Hepatocyte (in vitro differentiated cells): ENCODE measurements at places on chromosomes 5 and 9. TPM values are rescaled to one million over a fixed set of nuclear protein-coding genes. Genes with fewer than 3 reads are reported as not detected.

DNA sequence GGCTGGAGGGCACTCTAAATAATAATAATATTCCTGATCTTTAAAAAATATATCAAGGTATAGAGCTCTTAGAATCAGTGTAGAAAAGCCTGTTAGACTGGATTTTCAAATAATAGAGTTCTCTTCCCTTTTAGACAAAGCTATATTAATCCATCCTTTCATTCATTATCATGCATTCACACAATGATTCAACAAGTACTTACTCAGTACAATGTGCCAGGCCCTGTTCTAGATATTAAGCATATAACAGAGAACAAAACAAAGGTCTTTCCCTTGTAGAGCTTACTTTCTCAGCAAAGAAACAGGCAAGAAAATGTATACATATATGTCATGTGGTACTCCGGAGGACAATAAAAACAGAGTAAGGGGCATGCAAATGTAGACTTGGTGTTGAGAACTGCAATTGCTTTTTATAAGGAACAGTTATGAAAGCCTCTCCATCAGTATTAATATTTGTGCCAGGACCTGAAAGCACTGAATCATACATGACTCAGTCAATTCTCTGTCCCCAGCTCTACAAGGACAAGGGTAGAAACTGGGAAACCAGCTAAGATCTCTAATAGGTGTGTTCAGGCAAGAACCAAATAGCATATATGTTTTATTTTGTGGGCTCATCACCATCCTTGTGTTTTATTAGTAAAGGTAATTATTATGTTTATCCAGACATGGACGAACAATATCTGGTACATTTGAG is 72.2 kb downstream of the PIP5K1B start:
- DNase-seq: no peak

PAPPA gene
- total RNA-seq: 8.9 and 12.3 TPM in 2 replicates

ORM2 gene
- total RNA-seq: 45.7 and 52.0 TPM in 2 replicates

DNA sequence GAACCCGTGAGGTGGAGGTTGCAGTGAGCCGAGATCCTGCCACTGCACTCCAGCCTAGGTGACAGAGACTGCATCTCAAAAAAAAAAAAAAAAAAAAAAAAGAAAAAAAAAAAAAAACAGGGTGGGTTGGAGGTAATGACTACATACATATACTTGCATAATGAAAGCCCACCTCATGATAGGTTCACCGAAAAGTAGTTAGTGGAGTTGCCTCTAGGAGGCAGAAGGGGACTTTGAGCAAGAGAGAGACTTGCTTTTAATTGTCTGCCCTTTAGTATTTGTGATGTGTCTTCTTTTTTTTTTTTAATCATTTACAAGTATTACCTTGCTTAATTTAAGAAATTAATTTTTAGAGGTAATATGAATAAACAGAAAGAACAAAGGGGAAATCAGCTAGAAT is 99.8 kb downstream of the PPARGC1B start:
- DNase-seq: no peak

SLC6A18 gene
- total RNA-seq: not detected in 2 replicates

DNA sequence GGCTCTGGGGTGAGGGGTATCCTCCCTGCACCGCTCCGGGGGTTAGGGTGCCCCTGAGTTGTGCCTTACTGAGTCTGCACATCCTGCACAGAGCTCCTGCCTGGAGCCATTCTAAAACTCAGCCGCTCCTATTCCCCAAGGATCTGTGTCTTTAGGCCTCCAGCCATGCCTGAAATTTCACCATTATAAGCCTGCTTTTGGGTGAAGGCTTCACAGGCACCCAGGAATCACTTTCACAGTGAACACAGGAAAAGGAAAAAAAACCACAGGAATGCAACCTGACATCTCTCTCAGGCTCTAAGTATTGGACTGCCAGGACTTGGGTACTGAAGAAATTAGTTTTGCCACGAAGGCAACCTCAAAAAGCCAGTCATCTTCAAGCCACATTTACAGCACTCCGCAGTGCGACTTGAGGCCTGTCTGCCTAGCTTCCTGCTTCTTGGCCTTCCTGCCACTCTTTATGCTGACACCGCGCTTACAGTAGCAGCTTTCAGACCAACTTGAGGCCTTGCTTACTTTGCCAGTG is 30.9 kb downstream of the GALNT10 start:
- DNase-seq: peak; percentile 20

DNA sequence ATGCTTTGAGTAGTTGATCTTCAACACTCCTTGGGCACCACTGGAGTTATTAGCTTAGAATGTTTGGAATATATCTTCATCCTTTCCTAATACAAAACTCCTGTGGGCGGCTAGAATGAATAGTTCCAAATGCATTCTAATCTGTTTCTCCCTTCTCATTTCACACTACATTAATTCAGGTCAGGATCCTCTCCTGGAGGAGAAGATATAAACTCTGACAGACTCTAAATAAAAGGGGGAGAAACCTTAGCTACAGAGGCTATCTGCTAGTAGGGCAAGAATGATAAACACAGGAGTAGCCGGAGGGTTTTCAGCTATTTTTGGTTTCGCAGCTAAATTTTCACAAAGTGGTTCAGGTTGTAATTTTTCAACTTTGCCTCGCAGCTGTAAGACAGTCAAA is 45.2 kb upstream of the FAM240B start:
- no peak for DNase-seq

PLAC8L1 gene
- total RNA-seq: 1.5 TPM in 1 of 2 replicates, not detected in the other

TNC gene
- 18.1 and 20.9 TPM in 2 replicates for total RNA-seq

DNA sequence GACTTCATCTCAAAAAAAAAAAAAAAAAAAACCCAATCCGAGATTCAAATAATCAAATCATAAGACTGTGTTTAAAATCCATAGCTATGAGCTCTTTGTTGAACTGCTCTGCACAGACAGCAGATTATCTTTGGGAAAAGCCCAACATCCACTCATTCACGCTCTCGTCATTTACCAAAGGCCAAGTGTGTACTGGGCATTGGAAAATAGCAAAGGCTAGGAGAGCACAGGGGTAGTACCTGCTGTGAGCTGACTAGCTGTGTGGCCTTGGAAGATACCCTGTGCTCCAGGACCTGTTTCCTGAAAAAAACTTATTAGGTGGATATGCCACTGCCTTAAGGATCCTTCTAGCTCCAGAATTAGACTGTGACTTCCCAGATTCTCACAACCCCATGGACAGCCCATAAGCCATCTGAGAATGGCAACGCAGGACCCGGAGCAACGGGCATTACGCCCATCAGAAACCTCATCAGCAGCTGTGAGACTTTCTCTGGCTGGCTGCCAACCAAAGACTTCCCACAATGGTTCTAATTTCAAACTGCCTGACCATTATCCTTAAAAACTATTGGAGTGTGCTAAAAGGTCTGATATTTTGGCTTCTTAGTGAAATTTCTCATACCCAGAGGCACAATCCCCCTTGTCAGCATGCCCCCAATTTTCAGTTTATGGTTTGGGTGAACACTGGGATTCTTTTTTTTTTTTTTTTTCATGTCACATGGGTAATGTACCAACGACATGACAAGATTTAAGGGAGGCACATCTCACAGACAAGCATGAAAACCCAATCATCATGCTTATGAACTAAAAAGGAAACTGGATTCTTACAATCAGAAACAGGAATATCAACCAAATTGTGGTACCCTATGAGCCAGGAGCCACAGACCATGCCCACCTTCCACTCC is 16.8 kb downstream of the SERINC5 start:
- no peak for DNase-seq

TRIM36 gene
- 3.1 and 5.2 TPM in 2 replicates for total RNA-seq

DNA sequence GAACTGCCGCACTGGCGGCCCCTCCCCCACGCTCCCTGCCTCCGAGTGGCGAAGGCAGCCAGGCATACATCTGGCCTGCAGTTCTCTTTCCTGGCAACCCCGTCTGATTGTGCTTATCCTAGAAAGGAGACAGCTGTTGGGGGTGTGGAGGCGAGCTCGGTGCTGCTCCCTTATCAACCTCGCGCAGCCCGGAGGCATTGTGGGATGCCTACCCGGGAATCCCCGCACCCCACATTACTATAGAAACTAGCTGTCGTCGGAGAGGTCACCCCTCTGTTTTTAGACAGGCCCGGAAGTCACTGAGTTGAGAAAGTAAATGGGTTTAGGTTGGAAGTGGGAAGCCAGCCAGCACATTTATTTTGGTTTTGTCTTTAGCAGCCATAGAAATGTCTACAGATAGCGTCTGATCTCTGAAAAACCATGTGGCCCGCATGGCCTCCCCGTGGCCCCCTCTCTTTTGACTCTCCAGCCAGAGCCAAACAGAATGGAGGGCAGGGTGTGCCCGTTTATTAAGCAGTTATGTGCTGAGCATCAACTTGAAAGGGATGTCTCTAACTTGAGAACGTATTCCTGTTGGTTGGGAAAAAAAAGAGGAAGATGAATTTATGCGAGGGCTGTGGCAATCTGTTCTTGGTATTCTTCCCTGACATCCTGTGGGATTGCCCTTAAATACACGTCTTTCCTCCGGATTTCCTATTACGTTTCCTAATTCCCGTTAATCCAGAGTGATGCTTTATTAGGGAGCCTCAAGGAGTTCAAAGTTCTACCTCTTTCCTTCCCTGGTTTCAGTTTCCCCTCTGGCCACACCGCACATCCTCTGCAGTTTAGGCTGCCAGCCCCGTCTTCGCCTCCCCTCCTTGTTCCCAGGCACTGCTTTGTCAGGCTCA is 3.9 kb downstream of the STC2 start:
- DNase-seq: peak; percentile 89

GRCh38 chr5:60788863-60789513 is 55.1 kb downstream of the ELOVL7 start:
- DNase-seq: no peak

DNA sequence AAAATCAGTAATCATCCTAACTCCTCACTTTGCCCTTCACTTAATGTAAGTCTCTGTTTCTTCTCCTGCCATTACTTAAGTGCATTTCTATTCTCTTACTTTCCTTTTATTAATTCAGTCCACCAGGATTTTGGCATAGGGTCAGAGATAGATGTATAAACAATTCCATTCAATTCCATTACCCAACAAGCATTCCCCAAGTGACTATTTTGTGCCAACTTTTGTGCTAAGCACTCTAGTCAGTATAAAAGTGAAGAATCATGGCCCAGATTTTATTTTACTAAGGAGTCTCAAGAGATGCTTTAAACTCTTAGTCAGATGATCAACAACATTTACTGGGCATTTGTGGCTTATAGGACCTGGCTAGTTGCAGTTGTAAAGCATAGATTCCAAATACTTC is 159.3 kb downstream of the DMAC1 start:
- peak; percentile 28 for DNase-seq

DNA sequence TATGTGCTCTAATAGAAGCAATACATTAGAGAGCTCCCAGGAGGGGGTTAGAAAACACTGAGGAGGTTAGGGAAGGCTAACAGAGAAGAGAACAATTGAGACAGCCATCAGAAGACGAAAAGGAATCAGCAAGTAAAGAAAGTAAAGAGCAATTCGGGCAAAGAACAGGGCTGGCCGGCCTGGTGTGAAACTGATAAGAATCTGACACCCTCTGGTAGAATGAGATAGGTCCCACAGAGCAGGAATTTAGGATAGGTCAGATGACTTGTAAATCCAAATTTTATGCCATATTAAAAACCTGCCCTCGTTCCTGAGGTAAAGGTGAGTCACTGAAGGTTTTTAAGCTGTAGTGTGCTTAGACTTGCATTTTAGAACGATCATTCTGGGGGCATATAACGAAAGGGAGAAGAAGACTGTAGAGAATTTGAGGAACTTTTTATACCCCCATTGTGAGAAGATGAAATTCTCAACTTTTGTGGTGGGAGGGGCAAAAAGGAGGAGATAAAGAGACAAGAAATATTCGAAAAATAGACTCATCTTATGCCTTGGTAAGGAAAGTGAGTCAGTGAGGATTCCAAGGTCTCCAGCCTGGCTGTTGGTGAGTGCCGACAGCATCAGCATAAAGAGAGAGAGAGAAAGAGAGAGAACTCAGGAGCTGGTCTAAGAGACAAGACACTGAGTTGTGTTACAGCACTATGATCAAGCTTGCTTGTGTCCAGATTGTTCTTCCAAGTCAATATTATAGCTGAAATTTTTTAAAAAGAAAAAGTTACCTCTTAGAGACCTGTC is 51.3 kb downstream of the TMEM167A start:
- no peak for DNase-seq

GRIA1 gene
- 0.50 and 0.64 TPM in 2 replicates for total RNA-seq

DNA sequence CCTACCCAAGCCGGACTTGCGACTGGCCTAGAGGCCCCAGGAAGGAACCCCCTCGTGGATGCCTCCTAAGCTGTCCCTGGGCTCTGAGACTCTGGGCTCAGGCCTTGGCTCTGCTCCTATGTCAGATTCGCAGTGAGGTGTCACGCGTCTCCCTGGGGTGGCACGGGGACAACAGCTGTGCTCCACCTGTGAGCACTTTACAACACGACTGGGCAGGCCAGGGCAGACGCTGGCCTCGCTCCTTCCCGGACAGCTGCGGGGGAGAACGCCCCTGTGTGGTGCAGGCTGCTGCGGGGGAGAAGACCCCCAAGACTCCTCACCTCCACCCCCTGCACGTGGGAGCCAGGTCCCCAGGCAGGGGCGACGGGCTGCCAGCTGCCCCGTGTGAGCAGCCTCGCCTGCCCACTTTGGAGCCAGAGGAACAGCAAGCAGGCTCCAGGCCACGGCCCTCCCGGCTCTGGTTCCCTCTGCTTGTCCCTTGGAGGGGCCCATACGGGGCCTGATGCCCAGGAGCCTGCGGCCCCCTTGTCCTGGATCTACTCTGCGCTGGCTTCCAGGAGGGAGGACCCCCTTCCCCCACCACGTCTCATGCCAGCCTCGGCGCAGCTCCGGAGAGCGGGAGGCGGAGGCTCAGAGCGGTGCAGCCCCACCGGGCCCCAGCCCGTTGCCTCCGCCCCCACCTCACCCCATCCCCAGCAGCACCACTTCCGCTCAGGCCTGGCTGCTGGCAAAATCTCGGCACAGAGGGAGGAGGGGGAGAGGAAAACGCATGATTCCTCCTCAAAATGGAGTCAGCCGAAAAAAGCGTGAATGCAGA is 36.0 kb downstream of the SARDH start:
- DNase-seq: peak; percentile 59

DNA sequence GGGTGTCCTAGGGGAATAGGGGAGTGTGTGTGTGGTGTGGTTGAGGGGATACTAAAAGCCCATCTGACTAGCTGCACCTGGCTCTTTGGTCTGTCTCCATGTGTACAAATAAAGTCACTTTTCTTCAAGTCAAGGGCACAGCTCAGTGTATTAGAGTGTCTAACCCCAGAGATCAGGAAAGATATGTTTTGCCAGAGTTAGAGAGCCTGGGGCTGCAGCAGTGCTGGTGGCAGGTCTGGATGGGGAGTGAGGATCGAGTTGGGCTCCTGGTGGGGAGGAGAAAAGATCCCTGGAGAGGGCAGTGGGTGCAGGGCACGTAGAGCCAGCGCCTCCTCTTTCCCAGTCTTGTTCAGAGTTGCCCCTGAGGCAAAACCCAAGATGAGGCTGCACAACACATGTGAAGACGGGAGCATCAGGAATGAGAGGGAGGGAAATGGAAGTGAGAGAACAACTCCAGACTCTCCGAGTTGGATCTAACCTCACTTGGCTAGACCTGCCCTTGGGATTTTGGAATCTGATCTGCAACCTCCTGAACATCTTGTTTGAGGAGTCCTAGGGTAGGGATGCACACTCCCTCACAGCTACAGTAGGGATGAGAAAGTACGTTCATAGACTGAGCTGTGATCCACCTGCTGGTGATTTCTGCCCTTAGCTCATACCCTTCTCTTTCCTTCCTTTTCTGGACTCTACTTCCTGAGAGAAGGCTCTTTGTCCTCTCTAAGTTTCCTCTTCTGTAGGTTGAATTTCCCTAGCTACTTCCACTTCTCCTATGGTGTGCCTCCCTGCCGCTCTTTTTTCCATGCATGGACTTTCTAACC is 309.9 kb downstream of the ZSWIM6 start:
- DNase-seq: no peak

- no peak for DNase-seq
These were observed 278.0 kb upstream of the ADCY2 start for GRCh38 chr5:7117961-7118360.

IGFBPL1 gene
- 4.0 and 9.8 TPM in 2 replicates for total RNA-seq

- DNase-seq: no peak
These were observed 96.1 kb upstream of the CDKN2B start for GRCh38 chr9:22105005-22105722.

SPATA31A7 gene
- not detected in 2 replicates for total RNA-seq
